ENCODE measurements at places on chromosomes 6 and 20. TPM values are rescaled to one million over a fixed set of nuclear protein-coding genes. Genes with fewer than 3 reads are reported as not detected.

SLC17A2 gene
- total RNA-seq, result not detected

DNA sequence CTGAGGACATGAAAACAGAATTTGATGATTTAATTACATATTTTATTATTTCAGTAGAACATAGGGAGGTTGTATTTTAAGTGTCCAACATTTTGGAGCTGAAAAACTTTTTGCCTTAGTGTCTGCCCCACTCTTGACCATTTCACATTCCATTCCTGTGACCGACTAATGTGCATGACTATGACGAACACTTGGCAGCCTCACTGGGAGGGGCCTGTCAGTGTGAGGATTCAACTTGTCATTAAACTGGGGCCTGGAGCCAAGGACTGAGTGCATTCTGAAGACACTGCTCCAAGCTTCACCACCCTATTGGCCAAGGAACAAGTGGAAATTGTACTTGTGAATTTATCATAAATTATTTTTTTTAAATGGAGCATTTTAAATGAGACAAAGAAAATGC, 661.3 kb downstream of the BCKDHB start:
- H3K27ac ChIP-seq, result no peak overlapping the region
- H3K27me3 ChIP-seq, result no peaks in the 10 kb centered on the region
- peak; percentile 90 for DNase-seq
- no peaks in the 10 kb centered on the region for H3K36me3 ChIP-seq
- no peak overlapping the region for H3K4me3 ChIP-seq

SASH1 gene
- 42.2 TPM for total RNA-seq

MAPK13 gene
- 2.3 TPM for total RNA-seq

EPB41L1 gene
- 14.3 TPM for total RNA-seq

DNA sequence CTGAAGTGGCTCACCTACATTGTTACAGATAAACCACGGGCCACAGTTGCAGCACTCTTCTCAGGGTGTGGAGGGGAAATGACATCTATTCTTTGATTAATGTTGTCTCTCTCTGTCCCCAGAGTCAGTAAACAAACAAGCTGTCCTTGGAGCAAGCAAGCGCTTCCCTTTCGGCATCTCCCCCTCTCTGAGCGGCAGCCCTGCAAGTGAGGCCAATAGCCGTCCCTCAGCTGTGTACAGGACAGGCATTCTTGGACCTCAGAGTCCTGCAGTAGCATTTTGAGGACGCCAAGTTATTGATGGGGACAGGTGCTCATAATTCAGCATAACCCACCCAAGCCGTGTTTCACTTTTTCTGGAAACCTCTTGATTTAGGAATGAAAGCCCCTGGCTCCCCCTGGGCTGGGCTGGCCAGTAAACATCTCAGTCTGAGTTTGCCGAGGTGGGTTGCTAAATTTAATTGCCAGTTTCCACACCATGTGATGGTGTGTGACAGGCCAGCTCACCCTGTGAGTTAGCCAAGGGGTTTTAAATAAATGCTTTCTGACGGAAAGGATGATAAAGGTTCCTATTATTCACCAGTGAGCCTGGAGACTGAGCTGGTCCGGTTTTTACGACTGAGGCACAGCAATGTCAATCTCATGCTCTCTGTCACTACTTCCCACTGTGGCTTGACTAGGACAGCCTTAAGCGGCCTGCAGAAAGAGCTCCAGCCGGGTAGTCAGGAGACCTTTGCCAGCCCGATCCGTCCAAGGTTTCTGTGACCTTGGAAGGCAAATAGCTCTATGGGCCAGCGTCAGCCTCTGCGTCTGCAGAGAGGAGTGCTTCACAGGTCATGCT, 214.8 kb upstream of the RREB1 start:
- peaks cover 37% of the 10 kb centered on the region for H3K4me1 ChIP-seq
- peak overlapping the region; percentile 62 for H3K27ac ChIP-seq
- no peak for DNase-seq
- H3K27me3 ChIP-seq, result no peaks in the 10 kb centered on the region
- H3K36me3 ChIP-seq, result no peaks in the 10 kb centered on the region

GABRR1 gene
- total RNA-seq, result 0.40 TPM

DNA sequence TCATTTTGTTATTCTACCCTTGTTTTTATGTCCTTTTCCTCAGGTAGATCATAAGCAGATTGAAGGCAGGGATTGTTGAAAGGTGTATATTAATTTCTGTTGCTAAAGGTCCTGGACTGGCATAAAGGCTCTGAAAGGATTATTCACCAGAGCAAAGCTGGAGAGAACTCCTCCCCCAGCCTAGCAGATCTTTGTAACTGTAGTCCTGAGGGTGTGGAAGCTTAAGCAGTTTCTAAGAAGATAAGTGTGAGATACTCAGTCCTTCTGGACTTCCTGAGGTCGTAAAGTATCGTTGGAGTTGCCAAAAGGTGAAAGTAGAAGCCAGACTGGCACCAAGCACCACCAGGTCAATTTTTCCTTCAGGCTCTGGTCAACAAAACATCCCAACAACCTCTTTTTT, 24.2 kb downstream of the CGA start:
- no peaks in the 10 kb centered on the region for H3K4me1 ChIP-seq
- DNase-seq, result no peak
- H3K4me3 ChIP-seq, result no peak overlapping the region
- H3K36me3 ChIP-seq, result no peaks in the 10 kb centered on the region

JPH2 gene
- total RNA-seq, result 76.8 TPM

GRCh38 chr6:22271081-22271480, 25.8 kb downstream of the PRL start:
- peaks cover 2% of the 10 kb centered on the region for H3K4me1 ChIP-seq
- H3K36me3 ChIP-seq, result no peaks in the 10 kb centered on the region
- no peak overlapping the region for H3K4me3 ChIP-seq
- no peaks in the 10 kb centered on the region for H3K27me3 ChIP-seq

DNA sequence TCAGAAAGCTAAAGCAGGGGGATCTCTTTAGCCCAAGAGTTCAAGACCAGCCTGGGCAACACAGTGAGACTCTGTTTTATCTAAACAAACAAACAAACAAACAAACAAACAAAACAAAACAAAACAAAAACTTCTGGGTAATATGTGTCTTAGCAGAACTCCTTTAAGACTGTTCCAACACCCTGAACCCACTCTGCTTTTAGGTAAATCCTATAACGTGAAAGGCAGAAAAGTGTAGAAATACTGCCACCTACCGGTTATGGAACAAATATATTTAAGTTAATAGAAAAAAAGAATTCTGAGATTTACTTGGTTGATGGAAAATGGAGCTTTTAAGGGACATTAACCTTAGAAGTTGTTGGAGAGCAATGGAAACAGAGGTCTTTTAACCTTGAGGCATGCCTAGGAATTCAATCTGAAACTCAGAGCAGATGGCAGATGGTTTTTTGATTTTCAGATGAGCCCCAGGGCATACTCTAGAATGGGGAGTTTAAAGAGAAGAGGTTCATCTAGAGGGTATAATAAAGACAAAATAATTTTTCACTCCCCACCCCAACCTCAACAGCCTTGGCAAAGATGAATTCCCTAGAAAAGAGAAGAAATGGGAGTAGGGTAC, 38.5 kb downstream of the SOD2 start:
- H3K36me3 ChIP-seq, result no peaks in the 10 kb centered on the region
- H3K4me1 ChIP-seq, result no peaks in the 10 kb centered on the region
- H3K4me3 ChIP-seq, result no peak overlapping the region
- peak; percentile 92 for DNase-seq
- H3K27ac ChIP-seq, result no peak overlapping the region

PRSS16 gene
- 0.09 TPM for total RNA-seq

GRCh38 chr20:19603376-19603750, 154.7 kb upstream of the RIN2 start:
- peak; percentile 77 for DNase-seq
- H3K27ac ChIP-seq, result peak overlapping the region; percentile 88
- H3K36me3 ChIP-seq, result no peaks in the 10 kb centered on the region
- no peak overlapping the region for H3K4me3 ChIP-seq
- H3K27me3 ChIP-seq, result no peaks in the 10 kb centered on the region
- peaks cover 76% of the 10 kb centered on the region for H3K4me1 ChIP-seq

FBXO30 gene
- 8.7 TPM for total RNA-seq

DNA sequence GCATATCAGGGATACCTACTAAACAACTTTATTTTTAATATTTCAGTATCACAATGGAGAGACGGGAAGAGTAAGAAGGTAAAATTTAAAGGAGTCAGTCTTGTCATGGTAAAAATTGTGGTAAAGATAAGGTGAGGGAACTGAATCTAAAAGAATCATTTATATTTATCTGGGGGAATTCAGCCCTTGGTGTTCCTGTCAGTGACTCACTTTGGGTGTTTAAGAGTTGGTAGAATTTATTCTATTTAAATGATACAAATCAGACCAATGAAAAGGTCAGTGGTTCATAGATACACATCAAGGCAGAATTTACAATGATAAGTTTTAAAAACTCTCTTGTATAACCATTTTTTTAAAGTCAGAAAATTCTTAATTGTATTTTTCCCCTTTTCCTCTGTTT, 164.4 kb downstream of the CDKAL1 start:
- H3K36me3 ChIP-seq, result no peaks in the 10 kb centered on the region
- no peak for DNase-seq
- H3K27ac ChIP-seq, result no peak overlapping the region
- no peaks in the 10 kb centered on the region for H3K4me1 ChIP-seq
- H3K4me3 ChIP-seq, result no peak overlapping the region
